Thyroid gland (tissue), 4 donors: ENCODE measurements at places on chromosomes 7 and 10.

- H3K27ac ChIP-seq: peak overlapping the region; percentile 35
- no peak for DNase-seq
- no peak overlapping the region for H3K4me3 ChIP-seq
- peaks cover 25% of the 10 kb centered on the region for H3K4me1 ChIP-seq
Measured at GRCh38 chr7:2757904-2758672, 70.1 kb downstream of the AMZ1 start.

DNA sequence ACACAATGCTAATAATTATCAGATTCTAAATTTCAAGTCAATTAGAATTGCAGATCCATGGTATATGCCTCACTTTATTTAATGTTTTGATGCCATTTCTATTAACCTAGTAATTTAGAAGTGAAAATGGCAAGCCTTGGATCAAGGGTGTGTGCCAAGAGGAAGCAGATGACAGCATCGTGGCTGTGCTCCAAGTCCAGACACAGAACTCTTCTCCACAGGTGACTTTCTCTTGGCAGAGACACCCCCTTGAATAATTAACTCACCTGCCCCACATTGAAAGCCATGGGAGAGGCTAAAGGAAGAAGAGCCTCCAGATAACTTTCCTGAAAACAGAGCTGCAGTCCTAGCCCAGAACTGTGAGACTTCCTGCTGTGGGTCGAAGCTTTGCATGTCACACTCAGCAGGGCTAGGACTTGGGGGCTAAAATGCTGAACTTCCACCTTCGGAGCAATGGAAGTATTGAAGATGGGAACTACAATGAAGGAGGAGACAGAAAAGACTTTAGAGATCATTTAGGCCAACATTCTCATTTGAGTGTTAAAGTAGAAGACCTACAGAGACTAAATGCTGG, 996 bp upstream of the C10orf90 start:
- H3K4me1 ChIP-seq: peaks cover 16% of the 10 kb centered on the region
- no peaks in the 10 kb centered on the region for H3K27me3 ChIP-seq
- H3K27ac ChIP-seq: peak overlapping the region; percentile 12
- no peaks in the 10 kb centered on the region for H3K36me3 ChIP-seq
- DNase-seq: peak; percentile 71

DNA sequence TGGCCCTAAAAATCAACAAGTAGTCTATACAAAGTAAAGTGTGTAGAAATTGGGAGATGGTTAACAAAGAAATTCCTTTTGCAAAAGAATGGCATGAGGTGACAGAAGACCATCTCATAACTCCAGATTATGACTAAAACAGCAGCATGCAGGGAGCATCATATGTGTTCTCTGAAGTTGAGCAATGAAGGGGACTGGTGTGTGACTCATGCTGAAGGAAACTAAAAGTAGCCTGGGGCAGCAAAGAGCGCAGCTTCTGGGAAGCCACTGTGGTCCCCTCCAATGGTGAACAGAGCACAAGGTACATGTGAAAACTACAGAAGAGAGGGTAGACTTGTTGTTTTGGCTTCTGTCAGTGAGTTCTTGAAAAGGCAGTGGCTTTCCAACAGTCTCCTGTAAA, 133.4 kb downstream of the MACC1 start:
- H3K36me3 ChIP-seq: no peaks in the 10 kb centered on the region
- no peaks in the 10 kb centered on the region for H3K27me3 ChIP-seq
- H3K4me1 ChIP-seq: no peaks in the 10 kb centered on the region

GRCh38 chr7:49483142-49483541, 290.3 kb upstream of the VWC2 start:
- no peaks in the 10 kb centered on the region for H3K36me3 ChIP-seq
- no peak overlapping the region for H3K4me3 ChIP-seq
- no peak overlapping the region for H3K27ac ChIP-seq

DNA sequence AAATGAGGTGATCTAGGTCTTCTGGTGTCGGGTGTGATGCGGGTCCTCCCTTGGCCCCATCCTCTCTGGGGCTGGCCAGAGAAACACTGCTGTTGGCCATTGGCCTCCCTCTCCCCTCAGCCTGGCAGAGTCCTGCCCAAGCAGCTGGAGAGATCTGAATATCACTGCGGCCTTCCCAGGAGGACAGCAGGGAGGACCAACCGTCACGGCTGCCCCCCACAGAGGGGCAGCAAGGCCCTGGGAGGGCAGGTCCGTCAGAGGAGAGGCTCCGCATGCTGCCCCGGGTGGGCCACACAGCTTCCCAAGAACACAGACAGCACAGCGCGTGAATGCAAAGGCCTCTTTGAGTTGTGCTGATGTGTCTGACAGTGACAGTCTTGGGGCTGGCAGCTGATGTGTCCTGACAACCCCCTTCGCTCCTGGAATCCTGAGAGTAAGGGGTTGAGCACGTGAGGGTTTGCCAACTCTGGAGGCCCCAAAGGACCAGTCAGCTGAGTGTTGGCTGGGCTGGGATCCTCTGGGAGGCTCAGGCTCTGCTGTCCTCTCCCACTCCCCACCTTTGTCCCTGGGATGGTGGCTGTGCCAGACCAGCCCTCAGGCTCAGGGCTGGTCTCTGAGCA, 132.5 kb upstream of the UNC5B start:
- DNase-seq: no peak
- no peaks in the 10 kb centered on the region for H3K27me3 ChIP-seq
- no peak overlapping the region for H3K4me3 ChIP-seq
- H3K4me1 ChIP-seq: no peaks in the 10 kb centered on the region
- no peak overlapping the region for H3K27ac ChIP-seq

DNA sequence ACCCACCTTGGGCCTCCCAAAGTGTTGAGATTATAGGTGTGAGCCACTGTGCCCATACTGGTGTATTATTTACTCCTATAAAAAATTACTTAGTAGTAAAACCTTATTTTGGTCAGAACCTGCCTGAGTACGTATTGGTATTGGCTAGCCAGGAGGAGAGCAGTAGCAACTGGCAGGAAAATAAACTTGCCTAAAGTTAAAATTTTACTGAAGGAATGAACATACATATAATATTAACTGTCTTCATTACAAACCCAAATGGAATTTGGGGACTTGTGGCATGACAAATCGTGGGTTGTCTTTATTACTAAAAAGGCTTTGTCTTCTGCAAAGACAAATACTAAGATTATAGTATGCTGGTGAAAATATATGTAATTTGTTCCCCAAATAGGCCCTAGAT, 8.4 kb downstream of the RAB18 start:
- H3K4me1 ChIP-seq: peaks cover 20% of the 10 kb centered on the region
- H3K27me3 ChIP-seq: no peaks in the 10 kb centered on the region
- peak overlapping the region; percentile 84 for H3K27ac ChIP-seq
- H3K36me3 ChIP-seq: peaks cover 6% of the 10 kb centered on the region
- no peak for DNase-seq
- H3K4me3 ChIP-seq: no peak overlapping the region

GRCh38 chr10:124650263-124650662, 93.9 kb downstream of the FAM53B start:
- DNase-seq: no peak
- H3K4me3 ChIP-seq: no peak overlapping the region
- no peaks in the 10 kb centered on the region for H3K27me3 ChIP-seq
- peak overlapping the region; percentile 40 for H3K27ac ChIP-seq

GRCh38 chr7:151256410-151257045, 8.0 kb upstream of the SMARCD3 start:
- no peak for DNase-seq
- no peaks in the 10 kb centered on the region for H3K27me3 ChIP-seq
- H3K4me3 ChIP-seq: no peak overlapping the region
- H3K27ac ChIP-seq: no peak overlapping the region
- H3K36me3 ChIP-seq: no peaks in the 10 kb centered on the region

DNA sequence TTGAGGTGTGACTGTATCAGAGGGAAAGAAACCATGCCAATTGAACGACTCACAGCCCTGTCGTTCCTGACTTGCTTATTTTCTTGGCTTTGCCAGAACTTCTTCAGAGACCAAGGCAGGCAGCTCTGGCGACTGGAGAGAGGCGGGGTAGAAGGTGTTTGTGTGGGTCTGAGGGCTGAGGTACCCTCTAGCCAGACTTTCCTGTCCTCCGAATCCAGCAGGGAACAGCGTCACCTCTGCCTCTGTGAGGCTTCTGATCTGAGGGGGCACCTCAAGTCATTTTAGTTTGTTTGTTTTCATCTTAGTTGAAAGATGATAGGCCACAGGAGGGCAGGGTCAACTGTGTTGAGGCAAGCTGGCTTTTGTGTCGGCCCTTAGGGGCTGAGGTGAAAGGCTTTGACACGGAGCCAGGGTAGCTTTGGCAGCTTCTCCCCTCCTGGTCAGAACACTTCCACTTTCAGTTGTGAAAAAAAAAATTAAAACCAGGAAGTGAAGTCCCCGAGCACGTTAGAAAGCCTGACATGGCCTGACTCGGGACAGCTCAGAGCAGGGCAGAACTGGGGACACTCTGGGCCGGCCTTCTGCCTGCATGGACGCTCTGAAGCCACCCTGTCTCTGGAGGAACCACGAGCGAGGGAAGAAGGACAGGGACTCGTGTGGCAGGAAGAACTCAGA, 1.9 kb downstream of the ACSL5 start:
- H3K4me1 ChIP-seq: peaks cover 10% of the 10 kb centered on the region
- H3K4me3 ChIP-seq: no peak overlapping the region
- peak overlapping the region; percentile 69 for H3K27ac ChIP-seq
- H3K27me3 ChIP-seq: no peaks in the 10 kb centered on the region
- peak; percentile 48 for DNase-seq
- H3K36me3 ChIP-seq: no peaks in the 10 kb centered on the region

DNA sequence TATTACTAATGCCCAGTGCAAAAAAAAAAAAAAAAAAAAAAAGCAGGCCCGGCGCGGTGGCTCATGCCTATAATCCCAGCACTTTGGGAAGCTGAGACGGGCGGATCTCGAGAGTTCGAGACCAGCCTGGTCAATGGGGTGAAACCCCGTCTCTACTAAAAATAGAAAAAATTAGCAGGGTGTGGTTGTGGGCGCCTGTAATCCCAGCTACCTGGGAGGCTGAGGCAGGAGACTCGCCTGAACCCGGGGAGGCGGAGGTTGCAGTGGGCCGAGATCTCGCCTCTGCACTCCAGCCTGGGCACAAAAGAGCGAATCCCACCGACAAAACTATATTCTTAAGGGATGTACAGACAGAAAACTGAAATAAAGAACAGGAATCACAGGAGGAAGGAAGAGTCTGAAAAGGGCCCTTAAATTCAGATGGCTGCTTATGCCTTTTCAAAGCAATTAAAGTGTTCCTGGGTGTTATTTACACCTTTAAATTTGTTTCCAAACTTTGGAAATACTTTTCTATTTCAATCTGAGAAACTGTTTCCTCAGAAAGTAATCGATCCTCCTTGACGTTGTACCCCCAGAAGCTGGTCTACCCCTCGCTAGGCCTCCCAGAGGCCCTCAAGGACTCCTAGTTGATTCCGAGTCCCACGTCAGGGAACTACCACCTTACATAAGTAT, 2.0 kb upstream of the KMT2E start:
- H3K27me3 ChIP-seq: no peaks in the 10 kb centered on the region
- DNase-seq: peak; percentile 40
- peak overlapping the region; percentile 81 for H3K4me3 ChIP-seq
- no peaks in the 10 kb centered on the region for H3K36me3 ChIP-seq
- peak overlapping the region; percentile 100 for H3K27ac ChIP-seq
